ENCODE measurements at places on chromosomes 11 and 22.

- peak; percentile 5 for DNase-seq
Observed at GRCh38 chr11:36333897-36334296, 37.8 kb downstream of the PRR5L start.

GRCh38 chr11:62176766-62177165, 13.2 kb upstream of the SCGB1D1 start:
- no peak for DNase-seq

DNA sequence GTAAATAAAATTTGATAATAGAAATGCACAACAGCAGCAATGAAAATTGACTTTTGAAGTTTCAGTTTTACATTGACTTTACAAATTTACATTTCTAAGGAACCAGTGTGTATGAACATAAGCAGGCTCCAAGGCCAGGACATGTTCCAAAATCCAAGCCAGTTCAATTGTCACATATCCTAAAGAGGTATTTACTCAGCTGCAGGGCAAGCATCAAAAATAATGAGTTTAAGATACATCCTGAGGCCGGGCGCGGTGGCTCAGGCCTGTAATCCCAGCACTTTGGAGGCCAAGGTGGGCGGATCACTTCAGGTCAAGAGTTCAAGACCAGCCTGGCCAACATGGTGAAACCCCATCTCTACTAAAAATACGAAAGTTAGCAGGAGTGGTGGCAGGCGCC, 39.0 kb upstream of the AKIP1 start:
- DNase-seq: no peak

DNA sequence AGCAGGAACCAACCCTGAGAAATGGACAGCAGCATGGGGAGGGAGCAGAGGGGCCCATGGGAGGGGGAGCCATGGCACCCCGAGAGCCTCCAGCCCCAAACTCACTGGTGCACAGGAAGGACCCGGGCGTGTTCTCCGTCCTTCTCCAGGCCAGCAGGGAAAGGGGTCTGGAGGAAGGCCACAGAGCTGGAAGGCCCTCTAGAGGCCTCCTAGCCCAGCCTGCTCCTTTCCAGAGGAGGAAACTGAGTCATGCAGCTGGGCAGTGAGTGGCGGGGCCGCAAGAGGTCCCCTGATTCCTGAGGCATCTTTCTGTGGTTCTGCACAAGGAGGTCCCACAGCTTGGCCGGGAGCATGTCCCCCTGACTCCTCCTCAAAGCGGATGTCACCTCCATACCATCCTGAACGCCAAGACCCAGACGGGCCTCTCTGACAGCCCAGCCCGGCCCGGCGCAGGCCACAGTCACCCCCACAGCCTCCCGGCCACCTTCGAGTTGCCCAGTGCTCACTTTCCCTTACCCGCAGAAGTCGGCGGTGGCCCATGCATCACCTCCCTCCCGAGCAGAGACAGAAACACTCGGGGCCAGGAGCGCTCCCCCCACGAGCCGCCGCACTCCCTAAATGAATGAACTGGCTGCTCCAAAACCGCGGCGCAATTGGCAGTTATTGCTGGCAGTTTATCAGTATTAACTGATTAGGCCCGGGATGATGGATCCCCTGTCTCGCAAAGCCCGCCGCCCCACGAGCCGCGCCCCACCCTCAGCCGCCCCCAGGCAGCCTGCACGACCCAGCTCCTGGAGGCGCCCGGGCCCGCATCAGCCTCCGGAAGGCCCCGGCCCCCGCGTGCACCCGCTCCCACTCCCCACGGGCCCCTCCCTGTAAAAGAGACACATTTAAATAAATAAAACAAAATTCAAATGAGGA, 272.5 kb downstream of the BUD13 start:
- DNase-seq: no peak

- DNase-seq: no peak
Observed at GRCh38 chr11:12897390-12897789, 111.7 kb upstream of the RASSF10 start.

DNA sequence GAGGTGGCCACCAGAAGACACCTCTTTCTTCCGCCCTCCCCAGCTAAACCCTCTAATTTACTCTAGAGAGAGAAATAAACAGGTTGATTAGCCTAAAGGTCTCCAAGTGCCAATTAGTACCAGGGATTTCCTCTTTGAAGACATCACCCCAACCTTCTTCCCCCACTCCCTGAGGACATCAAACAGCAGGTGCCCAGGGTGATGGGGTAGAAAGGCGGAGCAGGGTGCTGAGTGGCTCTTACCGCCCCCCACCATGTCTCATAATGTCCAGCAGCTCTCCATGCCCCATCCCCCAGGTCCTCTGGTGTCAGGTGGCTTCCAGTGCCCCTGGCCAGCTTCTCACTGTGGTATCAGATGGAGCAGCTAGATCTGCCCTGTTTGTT, 5.3 kb upstream of the GNAZ start:
- no peak for DNase-seq
